Astrocyte (in vitro differentiated cells and primary cell): ENCODE measurements at places on chromosomes 7 and 10. TPM values are rescaled to one million over a fixed set of nuclear protein-coding genes. Genes with fewer than 3 reads are reported as not detected.
A peak's percentile ranks its signal among the peaks of the same experiment; 100 is the strongest.

DNA sequence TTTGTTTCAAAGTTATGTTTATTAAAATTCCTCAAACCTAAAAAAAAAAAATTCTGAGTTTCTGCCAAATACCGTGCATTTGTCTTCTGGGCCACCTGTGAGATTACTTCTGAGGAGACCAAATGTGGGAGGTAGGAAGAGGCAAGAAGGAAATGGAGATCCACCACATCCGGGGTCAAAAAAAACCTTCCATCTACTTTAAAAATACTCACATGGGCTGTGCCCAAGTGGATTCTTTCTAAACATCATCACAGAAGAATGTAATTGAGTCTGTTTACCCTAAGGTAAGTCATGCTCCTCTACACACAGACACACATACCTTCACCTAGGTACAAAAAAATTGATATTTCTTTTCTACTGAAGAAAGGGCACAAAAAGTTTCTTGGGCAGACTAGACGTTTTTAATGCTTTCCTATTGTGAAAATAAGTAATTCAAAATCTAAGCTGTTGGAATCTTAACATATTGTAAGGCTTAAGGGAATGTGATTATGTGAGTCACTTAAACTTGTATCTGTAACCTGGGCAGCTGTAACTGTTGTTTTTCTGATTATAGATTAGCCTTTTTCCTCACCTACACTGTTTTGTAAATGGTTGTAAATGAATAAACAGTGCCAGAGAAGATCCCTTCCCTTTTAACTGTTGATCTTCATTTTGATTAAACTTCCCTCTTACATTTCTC is 19.1 kb upstream of the SPOCK2 start:
- H3K27ac ChIP-seq = no peak overlapping the region
- no peak for DNase-seq
- H3K4me3 ChIP-seq = no peak overlapping the region
- no peaks in the 10 kb centered on the region for H3K27me3 ChIP-seq
- no peaks in the 10 kb centered on the region for H3K36me3 ChIP-seq
- no peaks in the 10 kb centered on the region for H3K4me1 ChIP-seq

DNA sequence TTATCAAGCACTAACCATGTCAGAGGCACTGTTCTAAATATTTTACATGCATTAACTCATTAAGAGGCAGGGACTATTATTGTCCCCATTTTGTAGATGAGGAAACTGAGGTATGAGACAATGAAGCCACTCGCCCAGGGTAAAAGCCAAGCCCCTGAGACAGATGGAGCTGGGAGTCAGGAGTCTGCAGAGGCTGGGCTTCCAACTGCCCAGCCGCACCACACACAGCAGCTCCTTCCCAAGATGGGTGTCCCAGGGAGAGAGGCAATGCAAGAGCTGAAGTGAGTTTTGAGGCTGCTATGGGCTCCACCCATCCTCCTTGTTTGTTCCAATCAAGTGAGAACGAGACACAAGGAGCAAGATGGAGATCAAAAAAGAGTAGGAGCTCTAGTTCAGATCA is 244.2 kb downstream of the KCNMA1 start:
- H3K36me3 ChIP-seq = no peaks in the 10 kb centered on the region
- DNase-seq = no peak
- no peaks in the 10 kb centered on the region for H3K27me3 ChIP-seq

GRCh38 chr7:24138343-24138742 is 145.6 kb upstream of the NPY start:
- H3K27ac ChIP-seq = no peak overlapping the region
- no peak for DNase-seq
- H3K36me3 ChIP-seq = no peaks in the 10 kb centered on the region
- no peaks in the 10 kb centered on the region for H3K4me1 ChIP-seq

- H3K27me3 ChIP-seq = no peaks in the 10 kb centered on the region
- no peak for DNase-seq
- no peaks in the 10 kb centered on the region for H3K36me3 ChIP-seq
- no peak overlapping the region for H3K27ac ChIP-seq
- no peaks in the 10 kb centered on the region for H3K4me1 ChIP-seq
Measured at GRCh38 chr10:105700218-105700617, 1059.1 kb downstream of the SORCS3 start.

- H3K27me3 ChIP-seq = no peaks in the 10 kb centered on the region
- H3K4me1 ChIP-seq = peaks cover 45% of the 10 kb centered on the region
- DNase-seq = no peak
- no peak overlapping the region for H3K27ac ChIP-seq
- H3K4me3 ChIP-seq = no peak overlapping the region
Measured at GRCh38 chr7:131627735-131628190, 71.3 kb upstream of the PODXL start.

- no peak overlapping the region for H3K27ac ChIP-seq
- peak; percentile 41 for DNase-seq
- peaks cover 11% of the 10 kb centered on the region for H3K4me1 ChIP-seq
- H3K27me3 ChIP-seq = peaks cover 3% of the 10 kb centered on the region
Measured at GRCh38 chr10:91077549-91078071, 142.9 kb upstream of the PCGF5 start.

DNA sequence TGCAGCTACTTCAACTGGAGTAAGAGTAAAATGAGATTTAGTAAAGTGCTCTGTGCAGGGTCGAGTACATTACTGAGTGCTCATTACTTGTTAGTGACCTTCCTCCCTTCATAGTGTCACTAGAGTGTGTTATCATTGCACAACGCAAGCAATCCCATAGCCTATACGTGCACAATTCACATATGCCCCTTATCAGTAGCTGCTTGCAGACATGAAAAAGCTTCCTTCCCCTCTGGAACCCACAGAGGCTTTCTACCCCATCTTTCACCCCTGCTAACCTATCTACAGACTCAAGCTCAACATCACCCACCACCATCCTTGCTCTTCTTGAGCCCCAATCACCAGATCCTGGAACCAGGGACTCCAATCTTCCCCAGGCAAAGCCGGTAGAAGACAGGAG is 59.3 kb downstream of the C7orf25 start:
- no peak overlapping the region for H3K4me3 ChIP-seq
- no peaks in the 10 kb centered on the region for H3K27me3 ChIP-seq
- H3K36me3 ChIP-seq = no peaks in the 10 kb centered on the region
- no peak for DNase-seq
- no peak overlapping the region for H3K27ac ChIP-seq

- H3K27me3 ChIP-seq = peaks cover under 1% of the 10 kb centered on the region
- DNase-seq = no peak
- no peaks in the 10 kb centered on the region for H3K4me1 ChIP-seq
- no peak overlapping the region for H3K4me3 ChIP-seq
- no peaks in the 10 kb centered on the region for H3K36me3 ChIP-seq
Measured at GRCh38 chr7:149799397-149800168, 26.2 kb upstream of the ZNF467 start.

DNA sequence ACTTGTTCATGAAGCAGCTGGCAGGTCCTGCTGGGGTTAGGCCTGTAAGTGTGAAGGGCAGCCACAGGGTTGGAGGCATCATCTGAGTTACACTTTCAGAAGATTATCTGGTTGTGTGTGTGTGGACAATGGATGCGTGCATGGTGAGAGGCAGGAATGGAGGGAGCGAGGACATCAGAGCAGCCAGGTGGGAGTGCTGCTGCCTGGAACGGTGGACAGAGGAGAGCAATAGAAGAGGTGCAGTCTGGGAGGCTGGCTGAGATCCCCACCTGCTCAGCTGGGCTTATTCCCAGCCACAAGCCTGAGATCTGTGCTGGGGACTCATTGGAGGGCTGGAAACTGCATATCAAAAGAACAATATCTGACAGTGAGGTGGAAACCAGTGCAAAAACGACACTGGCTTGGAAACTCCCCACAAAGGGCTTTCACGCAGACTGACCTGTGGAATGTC is 17.9 kb downstream of the ZNF488 start:
- no peak overlapping the region for H3K27ac ChIP-seq
- DNase-seq = no peak
- no peaks in the 10 kb centered on the region for H3K36me3 ChIP-seq
- no peak overlapping the region for H3K4me3 ChIP-seq
- H3K27me3 ChIP-seq = no peaks in the 10 kb centered on the region
- no peaks in the 10 kb centered on the region for H3K4me1 ChIP-seq

GRCh38 chr10:116620423-116621400 is at the start of gene PNLIPRP2:
PNLIPRP2 (plus strand) TSS chr10:116620953.
- H3K4me3 ChIP-seq = no peak within 1 kb of the TSS
- H3K4me1 ChIP-seq = no peaks in the 10 kb centered on the region
- DNase-seq = no peak
- H3K27me3 ChIP-seq = no peaks in the 10 kb centered on the region
- H3K27ac ChIP-seq = no peak within 1 kb of the TSS

DNA sequence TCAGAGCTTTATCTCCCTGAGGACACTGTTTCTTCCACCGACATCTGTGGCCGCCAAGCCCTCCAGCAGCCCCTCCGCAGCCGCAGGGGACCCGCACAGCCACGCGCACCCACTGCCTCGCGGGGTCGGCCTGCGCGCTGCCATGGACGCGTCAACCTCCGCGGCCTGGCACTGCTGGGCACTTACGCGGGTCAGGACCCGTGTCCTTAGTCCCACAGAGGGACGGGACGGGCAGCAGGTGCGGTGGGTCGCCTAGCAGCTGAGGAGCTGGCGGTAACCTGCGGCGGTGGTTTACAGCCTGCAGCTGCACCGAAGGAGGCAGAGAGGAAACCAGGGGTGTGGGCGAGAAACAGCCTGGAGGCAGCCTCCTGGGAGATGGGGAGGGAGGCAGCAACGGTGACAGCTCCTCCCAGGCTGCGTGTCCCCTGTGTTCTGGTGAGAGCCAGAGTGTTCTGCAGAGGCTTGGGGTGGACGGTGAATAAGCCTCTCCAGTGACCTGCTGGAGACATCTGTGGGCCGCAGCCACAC is 61.3 kb downstream of the SEC61G start:
- H3K4me1 ChIP-seq = no peaks in the 10 kb centered on the region
- no peak overlapping the region for H3K4me3 ChIP-seq
- DNase-seq = no peak
- no peak overlapping the region for H3K27ac ChIP-seq

DNA sequence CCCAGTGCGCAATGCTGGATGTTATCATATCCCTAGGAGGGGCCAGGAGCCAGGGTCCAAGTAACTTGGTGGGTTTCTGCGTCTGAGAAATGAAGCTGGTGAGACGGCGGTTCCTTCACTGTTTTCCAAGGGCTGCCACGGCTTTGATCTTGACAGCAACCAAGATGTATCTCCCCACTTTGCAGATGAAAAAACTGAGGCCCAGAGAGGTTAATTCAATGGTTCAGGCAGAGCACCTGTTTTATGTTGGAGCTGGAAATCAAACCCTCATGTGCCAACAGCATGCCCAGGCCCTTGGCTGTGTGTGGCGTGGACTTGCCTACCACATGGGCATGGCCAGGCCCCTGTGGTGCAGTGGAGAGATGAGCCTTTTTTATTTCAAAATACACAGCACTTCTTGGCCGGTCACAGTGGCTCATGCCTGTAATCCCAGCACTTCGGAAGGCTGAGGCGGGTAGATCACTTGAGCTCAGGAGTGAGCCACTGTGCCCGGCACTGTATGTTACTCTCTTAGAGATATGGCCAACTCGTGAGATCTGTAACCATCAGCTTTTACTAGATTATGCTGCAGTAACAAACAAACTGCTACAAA is 225.2 kb upstream of the SH2B2 start:
- DNase-seq = no peak
- H3K36me3 ChIP-seq = no peaks in the 10 kb centered on the region
- H3K4me1 ChIP-seq = peaks cover 11% of the 10 kb centered on the region

GRCh38 chr7:50293509-50294179 is 10.9 kb upstream of the IKZF1 start:
- H3K36me3 ChIP-seq = no peaks in the 10 kb centered on the region
- no peak overlapping the region for H3K4me3 ChIP-seq
- H3K4me1 ChIP-seq = no peaks in the 10 kb centered on the region
- H3K27ac ChIP-seq = no peak overlapping the region
- H3K27me3 ChIP-seq = no peaks in the 10 kb centered on the region

DNA sequence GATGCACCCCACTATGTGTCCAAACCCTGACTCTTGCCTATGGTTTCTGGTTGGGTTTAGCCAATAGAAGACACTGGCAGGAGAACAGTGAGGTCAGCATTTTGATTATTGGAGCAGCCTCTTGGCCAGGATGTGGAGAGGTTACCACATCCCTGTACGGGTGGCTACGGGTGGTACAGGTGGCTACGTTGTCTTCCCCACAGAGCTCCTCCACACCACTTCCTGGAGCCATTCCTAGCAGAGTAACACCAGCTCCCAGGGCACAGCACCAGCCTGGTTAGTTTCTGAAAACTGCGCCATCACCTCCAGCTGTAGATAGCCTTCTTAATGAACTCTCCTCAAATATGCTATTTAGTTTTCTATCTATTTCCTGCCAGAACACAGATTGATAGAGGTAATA is 445.2 kb downstream of the INHBA start:
- peaks cover 13% of the 10 kb centered on the region for H3K4me1 ChIP-seq
- H3K27ac ChIP-seq = no peak overlapping the region
- H3K36me3 ChIP-seq = no peaks in the 10 kb centered on the region
- H3K4me3 ChIP-seq = no peak overlapping the region
- no peaks in the 10 kb centered on the region for H3K27me3 ChIP-seq

- H3K36me3 ChIP-seq = no peaks in the 10 kb centered on the region
- no peak overlapping the region for H3K4me3 ChIP-seq
- H3K4me1 ChIP-seq = no peaks in the 10 kb centered on the region
- DNase-seq = no peak
Measured at GRCh38 chr10:16653224-16653623, 131.5 kb upstream of the C1QL3 start.

DNA sequence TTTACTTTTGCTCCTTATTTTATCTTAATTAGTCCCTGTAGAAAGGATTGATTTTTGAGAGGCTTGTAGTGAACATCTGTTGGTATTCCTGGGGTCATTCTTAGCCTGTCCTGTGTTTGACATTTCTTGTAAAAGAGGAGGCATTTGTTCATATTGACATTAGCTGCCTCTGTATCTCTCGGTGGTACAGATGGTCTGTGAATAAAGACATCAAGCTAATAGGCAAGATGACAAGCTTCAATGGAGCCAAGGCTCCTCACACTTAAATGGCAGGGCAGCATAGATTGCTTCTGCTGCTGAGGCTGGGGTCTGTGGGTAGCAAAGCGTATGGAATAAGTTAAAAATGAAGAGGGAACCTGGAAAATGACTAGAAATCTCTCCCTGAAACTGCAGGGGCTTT is 687.6 kb downstream of the LRMDA start:
- no peaks in the 10 kb centered on the region for H3K27me3 ChIP-seq
- DNase-seq = no peak
- H3K36me3 ChIP-seq = no peaks in the 10 kb centered on the region

GRCh38 chr7:43204081-43204480 is 91.6 kb downstream of the HECW1 start:
- no peak overlapping the region for H3K4me3 ChIP-seq
- peak; percentile 47 for DNase-seq
- H3K4me1 ChIP-seq = peaks cover 9% of the 10 kb centered on the region
- H3K27ac ChIP-seq = no peak overlapping the region

- H3K36me3 ChIP-seq = no peaks in the 10 kb centered on the region
- no peak overlapping the region for H3K27ac ChIP-seq
- no peaks in the 10 kb centered on the region for H3K27me3 ChIP-seq
- H3K4me3 ChIP-seq = no peak overlapping the region
- DNase-seq = no peak
- peaks cover 9% of the 10 kb centered on the region for H3K4me1 ChIP-seq
Measured at GRCh38 chr10:12606461-12606860, 257.1 kb downstream of the CAMK1D start.

TRIP6 gene
- total RNA-seq = 86.9 and 99.9 TPM in 2 replicates

LZTS2 gene
- total RNA-seq = 69.9 and 73.9 TPM in 2 replicates

AHCYL2 gene
- total RNA-seq = 13.3 and 14.7 TPM in 2 replicates

CALHM1 gene
- not detected in 2 replicates for total RNA-seq

PNPLA8 gene
- 21.3 and 23.1 TPM in 2 replicates for total RNA-seq

CPVL gene
- 16.3 and 22.2 TPM in 2 replicates for total RNA-seq

MACC1 gene
- total RNA-seq = 0.19 and 2.0 TPM in 2 replicates

CYP2E1 gene
- 2.2 TPM in 2 replicates for total RNA-seq

KIF5B gene
- total RNA-seq = 160 and 170 TPM in 2 replicates

MMD2 gene
- total RNA-seq = not detected in 2 replicates

MRLN gene
- total RNA-seq = not detected in 2 replicates
